ENCODE measurements at places on chromosomes 5 and 9.

DNA sequence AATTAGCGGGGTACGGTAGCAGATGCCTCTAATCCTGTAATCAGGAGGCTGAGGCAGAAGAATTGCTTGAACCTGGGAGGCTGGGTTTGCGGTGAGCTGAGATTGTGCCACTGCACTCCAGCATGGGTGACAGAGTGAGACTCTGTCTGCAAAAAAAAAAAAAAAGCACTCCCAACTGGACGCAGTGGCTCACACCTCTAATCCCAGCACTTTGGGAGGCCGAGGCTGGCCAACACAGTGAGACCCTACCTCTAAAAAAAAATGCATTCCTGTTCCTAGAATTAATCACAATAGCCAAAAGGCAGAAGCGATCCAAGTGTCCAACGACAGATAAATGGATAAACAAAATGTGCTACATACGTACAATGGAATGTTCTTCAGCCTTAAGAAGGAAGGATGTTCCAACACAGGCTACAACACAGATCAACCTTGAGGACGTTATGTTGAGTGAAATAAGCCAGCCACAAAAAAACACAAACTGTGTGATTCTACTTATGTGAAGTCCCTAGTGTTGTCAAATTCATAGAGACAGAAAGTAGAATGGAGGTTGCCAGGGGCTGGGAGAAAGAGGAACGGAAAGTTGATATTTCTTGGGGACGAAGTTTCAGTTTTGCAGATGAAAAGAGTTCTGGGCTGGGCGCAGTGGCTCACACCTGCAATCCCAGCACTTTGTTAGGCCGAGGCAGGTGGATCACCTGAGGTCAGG lies 13.8 kb downstream of the FAM78A start:
- DNase-seq = no peak

- DNase-seq = no peak
Observed at GRCh38 chr9:93569621-93570174, 6.7 kb upstream of the PHF2 start.

DNA sequence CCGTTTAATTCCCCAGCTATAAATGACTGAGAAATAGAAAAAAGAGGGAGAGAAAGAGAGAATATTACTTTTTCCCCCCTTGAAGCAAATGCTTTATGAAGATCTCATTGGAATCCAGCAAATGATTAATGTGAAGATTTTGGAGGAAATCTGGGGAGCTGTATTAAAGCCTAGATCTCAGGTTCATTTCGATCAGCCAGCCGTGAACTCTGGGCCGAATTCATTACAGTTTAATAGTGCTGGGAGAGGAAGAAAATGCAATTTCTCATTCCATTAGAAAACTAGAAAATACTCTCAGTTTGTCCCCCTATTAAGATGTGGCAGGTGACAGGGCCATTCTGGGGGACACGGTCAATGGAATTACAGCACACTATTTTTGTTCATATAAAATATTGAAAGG lies 4.8 kb downstream of the OTP start:
- no peak for DNase-seq

DNA sequence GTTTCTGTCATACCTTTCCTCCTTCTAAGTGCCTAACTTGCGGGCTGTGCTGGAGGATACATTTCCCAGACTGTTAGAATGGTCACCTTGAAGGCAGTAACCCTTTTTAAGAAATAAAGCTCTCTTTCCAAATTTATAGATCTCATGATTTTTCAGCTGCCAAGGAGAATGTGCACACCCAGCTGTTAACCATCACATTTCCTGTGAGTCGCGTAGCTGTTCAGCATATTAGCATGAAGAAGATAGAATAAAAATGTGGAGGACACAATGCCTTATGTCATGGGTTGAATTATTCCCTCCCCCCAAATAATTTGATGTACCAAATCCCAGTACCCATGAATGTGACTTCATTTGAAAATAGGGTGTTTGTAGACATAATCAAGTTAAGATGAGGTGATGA lies 729.4 kb downstream of the MTRR start:
- DNase-seq = no peak

GRCh38 chr9:571066-571465 lies 270.4 kb upstream of the DMRT1 start:
- no peak for DNase-seq

GRCh38 chr5:57221049-57221568 lies 47.2 kb downstream of the GPBP1 start:
- DNase-seq = no peak

GRCh38 chr9:10983251-10983650 lies 370.4 kb upstream of the PTPRD start:
- no peak for DNase-seq

DNA sequence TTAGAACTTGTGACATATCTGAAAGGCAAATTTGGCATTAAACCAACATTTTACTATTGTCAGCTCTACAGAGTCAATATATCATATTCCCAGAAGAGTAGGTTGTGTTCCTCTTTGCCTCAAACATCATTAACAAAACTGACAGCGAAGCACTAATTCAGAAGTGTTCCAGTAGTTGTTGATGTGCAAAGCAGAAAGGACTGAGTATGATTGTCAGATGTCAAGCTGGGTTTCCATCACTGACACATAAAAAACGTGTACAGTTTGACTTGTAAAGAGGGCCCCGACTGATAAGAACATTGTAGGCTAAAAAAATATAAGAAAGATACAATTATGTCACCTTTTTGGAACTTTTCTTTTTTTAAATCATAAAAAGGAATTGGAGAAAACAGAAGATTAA lies 101.5 kb upstream of the ZNF608 start:
- no peak for DNase-seq

DNA sequence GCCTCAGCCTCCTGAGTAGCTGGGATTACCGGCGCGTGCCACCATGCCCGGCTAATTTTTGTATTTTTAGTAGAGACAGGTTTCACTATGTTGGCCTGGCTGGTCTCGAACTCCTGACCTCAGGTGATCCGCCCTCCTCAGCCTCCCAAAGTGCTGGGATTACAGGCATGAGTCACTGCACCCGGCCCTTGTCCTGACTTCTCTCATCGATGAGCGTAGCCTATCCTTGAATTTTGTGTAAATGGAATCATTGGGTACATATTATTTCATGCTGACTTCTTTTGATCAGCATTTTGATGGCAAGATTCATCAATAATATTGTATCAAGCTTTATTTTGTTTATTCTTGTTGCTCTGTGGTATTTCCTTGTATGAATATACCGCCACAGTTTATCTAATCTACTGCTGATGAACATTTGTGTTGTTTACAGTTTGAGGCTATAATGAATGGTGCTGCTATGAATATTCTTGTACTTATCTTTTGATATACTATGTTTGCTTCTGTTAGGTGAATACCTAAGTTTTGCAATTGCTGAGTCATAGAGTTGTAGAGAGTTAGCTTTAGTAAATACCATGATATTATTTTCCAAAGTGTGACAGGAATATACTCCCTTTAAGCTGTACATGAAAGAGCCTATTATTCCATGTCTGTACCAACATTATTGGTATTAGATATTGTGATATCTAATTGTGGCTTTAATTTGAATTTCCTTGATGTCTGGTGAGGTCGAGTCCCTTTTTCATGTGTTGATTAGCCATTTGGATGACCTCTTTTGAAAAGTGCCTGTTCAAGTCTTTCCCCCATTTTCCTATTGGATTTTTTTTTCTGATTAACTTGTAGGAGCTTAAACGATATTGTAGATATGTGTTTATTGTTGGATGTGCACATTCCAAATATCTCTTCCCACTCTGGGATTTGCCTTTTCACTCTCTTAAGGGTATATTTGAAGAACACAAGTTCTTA lies 107.5 kb downstream of the RGS3 start:
- no peak for DNase-seq

- DNase-seq = no peak
Observed at GRCh38 chr9:23088932-23089364, 642.3 kb downstream of the DMRTA1 start.

- DNase-seq = no peak
Observed at GRCh38 chr5:133844836-133845235, 123.6 kb downstream of the C5orf15 start.

GRCh38 chr5:72018143-72018803 lies 89.0 kb upstream of the MAP1B start:
- peak; percentile 72 for DNase-seq

GRCh38 chr5:39202597-39203274 lies 16.6 kb downstream of the FYB1 start:
- DNase-seq = no peak

- no peak for DNase-seq
Observed at GRCh38 chr5:176779537-176779936, 30.8 kb upstream of the UNC5A start.

DNA sequence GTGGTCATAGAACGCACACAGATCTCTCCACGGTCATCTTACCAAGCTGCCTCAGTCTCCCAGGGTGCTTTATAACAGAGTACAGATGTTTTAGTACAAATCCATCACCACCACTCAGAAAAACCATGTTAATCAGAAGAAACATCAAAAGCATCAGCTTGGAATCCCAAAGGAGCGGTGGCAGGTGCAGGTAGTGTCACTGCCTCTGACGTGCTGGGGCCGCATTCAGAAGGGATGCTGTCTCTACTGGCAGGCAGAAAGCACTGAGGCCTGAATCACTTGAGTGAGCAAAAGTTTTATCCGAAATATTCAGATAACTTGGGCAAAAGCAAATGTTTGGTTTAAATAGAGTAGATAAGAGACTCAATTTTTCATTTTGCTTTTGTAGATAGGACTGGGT lies 448.4 kb upstream of the ZNF608 start:
- no peak for DNase-seq

- DNase-seq = no peak
Observed at GRCh38 chr9:133429214-133429613, 7.0 kb downstream of the ADAMTS13 start.

DNA sequence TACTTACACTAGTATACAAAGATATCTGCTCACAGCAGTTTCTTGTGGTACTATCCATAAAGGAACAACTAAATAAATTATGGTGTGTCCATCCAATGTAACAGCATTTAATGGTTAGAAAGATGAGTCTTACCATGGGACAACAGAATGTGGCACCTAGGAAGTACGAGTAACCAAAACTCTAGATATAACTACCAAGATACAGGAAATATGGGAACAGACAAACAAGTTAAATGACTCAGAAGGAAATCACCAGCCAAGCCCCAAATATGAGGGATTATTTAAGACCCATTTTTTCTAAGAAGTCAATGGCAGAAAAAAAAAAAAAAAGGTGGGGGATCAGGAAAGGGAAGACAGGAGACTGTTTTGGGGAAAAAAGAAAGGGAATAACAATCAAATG lies 294.8 kb downstream of the PRELID2 start:
- DNase-seq = no peak

- no peak for DNase-seq
Observed at GRCh38 chr9:123356851-123357742, 1.1 kb downstream of the CRB2 start.

DNA sequence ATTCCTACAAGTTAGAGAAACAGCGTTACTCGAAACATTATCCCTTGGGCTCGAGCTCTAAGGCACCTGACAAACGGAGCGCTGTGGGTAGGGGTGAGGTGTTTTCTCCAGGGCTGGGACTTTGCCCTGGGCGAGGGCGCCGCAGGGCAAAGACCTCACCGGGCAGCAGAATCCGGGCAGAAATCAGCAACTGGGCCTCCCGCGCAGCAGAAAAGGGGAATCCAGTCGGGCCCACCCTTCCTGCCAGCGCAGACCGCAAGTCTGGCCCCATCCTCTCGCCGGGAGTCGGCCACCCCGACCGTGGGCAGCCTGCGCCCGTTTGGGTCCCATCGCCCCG lies 430 bp upstream of the MSH3 start:
- DNase-seq = peak; percentile 52

- no peak for DNase-seq
Observed at GRCh38 chr9:21825637-21826036, 23.2 kb downstream of the MTAP start.

DNA sequence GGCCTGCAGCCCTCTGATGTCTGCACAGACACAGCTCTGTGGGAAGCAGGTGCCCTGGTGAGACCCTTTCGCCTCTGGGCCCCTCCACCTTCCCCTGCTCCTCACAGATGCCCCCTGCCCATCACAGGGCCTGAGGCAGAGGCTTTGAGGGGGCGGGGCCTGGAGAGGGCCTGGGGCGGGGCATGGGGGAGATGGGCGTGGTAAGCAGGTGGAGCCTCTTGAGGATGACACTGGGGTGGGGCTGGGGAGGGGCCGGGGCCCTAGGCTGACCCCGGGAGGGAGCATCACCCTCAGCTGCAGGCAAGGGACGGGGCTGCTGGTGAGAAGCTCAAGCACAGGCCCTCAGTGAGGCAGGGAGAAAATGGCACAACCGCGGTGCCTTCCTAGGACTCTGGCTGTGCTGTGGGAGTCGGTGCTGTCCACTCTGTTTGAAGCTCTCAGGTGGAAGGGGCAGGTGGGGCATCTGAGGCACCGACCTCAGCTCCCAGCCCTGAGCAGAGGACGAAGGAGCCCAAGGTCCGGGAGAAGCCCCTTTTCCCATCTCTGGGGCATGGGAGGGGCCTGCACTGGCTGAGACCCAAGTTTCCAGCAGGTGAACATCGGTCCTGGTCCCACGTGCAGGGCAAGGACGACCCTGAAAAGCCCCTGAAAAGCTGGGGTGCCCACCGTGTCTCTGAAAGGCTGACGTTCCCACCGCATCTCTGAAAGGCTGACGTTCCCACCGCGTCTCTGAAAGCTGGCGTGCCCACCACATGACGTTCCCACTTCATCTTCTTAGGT lies 17.5 kb upstream of the SLC9A3 start:
- peak; percentile 21 for DNase-seq
